HuH-7 (cell line): ENCODE measurements at places on chromosomes 6 and 20.
A peak's percentile ranks its signal among the peaks of the same experiment; 100 is the strongest.

DNA sequence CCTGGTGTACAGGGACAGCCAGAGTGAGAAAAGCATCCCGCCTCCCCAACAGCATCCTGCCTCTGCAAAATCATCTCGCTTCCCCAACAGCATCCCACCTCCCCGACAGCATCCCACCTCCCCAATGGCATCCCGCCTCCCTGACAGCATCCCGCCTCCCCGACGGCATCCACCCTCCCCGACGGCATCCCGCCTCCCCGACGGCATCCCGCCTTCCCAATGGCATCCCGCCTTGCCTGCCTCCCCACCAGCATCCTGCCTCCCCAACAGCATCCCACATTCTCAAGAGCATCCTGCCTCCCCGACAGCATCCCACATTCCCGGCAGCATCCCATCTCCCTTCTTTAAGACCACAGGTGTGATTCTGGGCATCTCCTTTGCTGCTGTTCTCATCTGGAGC, 46.0 kb upstream of the NXT1 start:
- DNase-seq: no peak

GRCh38 chr6:13615792-13616120, 621 bp downstream of the NOL7 start:
- peak; percentile 16 for DNase-seq

DNA sequence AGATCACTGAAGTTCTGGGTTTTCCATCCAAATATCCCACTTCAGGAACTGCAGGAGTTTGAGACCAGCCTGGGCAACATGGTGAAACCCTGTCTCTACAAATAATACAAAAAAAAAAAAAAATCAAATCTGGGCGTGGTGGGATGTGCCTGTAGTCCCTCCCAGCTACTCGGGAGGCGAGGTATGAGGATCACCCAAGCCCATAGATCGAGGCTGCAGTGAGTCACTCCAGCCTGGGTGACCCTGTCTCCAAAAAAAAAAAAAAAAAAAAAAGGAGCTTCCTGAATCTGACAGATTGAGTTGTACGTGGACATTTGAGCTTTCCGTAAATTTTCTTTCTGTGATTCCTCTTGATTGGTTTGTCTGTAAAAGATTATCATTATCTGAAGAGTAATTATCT, 55.6 kb downstream of the TULP4 start:
- DNase-seq: no peak

- no peak for DNase-seq
These were observed 126.0 kb downstream of the SCML4 start for GRCh38 chr6:107698146-107698545.

DNA sequence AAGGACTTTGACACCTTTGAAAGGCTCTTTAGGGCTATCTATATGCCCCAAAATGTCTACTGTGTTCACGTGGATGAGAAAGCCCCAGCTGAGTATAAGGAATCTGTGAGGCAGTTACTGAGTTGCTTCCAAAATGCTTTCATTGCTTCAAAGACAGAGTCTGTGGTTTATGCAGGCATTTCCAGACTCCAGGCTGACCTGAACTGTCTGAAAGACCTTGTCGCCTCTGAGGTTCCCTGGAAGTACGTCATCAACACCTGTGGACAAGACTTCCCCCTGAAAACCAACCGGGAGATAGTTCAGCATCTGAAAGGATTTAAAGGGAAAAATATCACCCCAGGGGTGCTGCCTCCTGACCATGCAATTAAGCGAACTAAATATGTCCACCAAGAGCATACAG, 65.2 kb downstream of the GCNT2 start:
- no peak for DNase-seq

GRCh38 chr6:110813338-110814101, 1.7 kb downstream of the CDK19 start:
- DNase-seq: peak; percentile 23

GRCh38 chr6:2970753-2971419, 481 bp downstream of the SERPINB6 start:
- DNase-seq: peak; percentile 51

GRCh38 chr6:126529637-126530362, 189.9 kb downstream of the CENPW start:
- no peak for DNase-seq

DNA sequence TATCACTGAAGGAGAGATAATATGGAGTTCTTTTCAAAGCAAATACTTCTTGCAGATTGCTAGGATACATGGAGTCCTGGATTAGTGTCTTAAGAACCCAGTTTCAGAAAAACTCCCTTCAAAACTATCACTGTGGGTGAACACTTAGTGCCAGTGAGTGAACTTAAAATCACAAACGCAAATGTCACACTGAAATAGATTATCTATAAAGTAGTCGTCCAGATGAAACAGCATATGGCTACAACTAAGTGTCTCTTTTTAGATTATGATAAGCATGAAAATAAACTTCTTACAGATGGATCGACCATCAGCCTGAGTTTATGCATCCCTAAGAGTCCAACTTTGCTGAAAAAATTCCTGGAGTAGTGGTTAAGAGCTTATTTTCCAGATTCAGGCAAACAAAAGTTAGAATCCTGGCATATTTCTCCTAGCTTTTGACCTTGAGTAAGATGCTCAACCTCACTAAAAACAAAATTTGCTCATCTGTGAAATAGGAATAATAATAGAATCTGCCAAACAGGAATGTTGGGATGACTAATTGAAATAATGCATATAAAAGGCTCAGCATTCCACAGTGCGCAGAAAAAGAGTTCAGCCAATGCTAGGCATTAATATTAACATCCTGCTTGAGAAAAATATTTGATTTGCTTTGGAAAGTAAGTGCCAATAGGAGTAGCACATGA, 70.4 kb downstream of the DOK5 start:
- DNase-seq: no peak

GRCh38 chr6:2798586-2799134, 33.5 kb downstream of the WRNIP1 start:
- DNase-seq: no peak

DNA sequence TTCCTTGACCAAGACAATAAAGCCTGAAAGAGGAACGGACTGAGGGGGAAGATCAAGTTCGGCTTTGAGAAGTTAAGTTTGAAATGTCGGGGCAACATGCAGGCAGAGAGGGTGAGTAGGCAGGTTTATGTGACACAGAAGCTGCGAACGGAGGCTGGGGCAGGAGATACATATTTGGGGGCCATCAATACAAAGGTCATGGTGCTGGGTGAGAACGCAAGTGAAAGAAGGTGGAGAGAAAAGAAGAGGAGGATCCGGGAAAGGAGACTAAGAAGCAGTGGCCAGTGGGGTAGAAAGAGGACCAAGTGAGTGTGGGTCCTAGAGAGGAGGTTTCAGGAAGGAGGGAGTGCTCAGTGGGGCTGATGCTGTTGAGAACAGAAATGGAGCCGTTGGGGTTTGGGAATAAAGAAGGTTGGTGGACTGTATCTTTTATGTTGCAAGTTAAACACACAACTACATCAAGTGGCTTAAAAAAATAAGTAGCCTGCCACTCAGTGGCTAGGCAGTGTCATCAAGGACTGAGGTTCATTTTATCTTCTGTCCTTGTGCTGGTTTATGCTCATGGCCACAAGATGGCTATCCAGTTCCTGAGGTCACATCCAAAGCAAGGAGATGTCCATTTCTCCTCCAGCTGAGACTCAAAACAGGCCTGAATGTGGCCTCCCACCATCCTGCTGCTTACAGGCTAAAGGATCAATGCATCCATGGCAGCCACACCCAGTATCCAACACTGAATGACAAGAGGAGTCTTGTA, 1.7 kb upstream of the BLCAP start:
- no peak for DNase-seq

- DNase-seq: no peak
These were observed 1.4 kb downstream of the NCOA7 start for GRCh38 chr6:125792172-125792571.

GRCh38 chr6:2186516-2186915, 58.9 kb downstream of the GMDS start:
- no peak for DNase-seq

GRCh38 chr6:9200712-9201111, 765.4 kb upstream of the SLC35B3 start:
- no peak for DNase-seq

GRCh38 chr6:41733707-41734665, 1.4 kb downstream of the TFEB start:
- DNase-seq: peak; percentile 66

GRCh38 chr6:100850174-100850573, 31.0 kb downstream of the ASCC3 start:
- DNase-seq: no peak

DNA sequence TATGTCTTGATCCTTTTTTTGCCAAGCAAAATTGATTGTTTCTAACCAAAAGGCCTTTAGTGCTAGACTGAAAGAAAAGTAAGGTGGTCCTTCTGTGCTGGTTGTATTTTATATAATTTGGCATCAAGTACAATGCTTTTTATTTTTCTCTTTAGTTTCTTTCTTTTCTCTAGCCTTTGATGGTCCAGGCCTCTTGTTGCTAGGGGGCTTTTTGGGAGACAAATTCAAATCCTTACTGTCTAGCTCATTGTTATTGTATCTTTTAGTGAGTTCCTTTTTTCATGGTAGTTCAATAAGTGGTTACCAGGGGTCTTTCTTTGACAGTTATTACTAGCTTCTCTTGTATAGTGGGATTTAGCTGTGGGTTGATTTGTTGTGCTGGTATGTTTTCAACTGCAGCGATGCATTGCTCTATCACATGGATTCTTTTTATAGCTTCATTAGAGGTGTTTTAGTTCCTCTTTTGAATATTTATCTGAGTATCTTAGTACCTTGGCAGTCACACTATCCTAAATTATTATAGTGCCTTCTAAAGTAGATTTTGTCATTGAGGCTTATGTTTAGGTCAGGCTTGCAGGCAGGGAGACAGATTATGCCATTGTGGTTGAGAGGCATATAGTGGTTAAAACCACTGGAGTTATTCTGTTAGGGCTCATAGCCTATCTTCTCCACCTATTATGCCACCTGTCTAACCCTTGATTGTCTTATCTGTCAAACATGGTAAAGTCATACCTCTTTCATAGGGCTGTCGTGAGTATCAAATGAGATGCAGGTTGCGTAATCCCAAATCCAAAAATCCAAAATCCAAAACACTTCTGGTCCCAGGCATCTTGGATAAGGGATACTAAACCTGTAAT, 49.5 kb downstream of the KCNS1 start:
- DNase-seq: no peak

DNA sequence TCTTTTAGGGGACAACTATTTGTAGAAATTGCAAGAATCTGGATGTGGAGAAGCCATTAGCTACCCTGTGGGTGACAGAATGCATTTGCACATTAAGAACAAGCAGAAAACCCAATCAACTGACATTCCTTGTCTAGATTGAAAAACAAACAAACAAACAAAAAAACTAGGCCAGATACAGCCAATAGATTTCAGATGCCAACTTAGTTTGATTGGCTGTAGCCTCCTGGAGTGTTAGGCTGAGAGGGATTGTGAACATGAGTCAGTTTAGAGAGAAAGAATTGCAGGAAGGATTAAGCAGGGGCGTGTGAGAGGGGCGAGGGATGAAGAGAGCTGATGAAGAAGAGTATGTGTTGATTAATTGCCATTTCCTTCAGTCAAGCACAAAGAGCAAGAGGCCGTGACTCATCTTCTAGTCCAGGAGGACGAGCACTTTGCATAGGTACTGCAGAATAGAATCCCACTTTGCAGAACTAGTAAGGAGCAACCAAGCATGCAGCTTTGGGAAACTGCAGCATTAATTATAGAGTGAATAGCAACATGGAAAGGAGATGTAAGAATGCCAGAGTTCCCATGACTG, 188.0 kb upstream of the RAB32 start:
- DNase-seq: no peak

DNA sequence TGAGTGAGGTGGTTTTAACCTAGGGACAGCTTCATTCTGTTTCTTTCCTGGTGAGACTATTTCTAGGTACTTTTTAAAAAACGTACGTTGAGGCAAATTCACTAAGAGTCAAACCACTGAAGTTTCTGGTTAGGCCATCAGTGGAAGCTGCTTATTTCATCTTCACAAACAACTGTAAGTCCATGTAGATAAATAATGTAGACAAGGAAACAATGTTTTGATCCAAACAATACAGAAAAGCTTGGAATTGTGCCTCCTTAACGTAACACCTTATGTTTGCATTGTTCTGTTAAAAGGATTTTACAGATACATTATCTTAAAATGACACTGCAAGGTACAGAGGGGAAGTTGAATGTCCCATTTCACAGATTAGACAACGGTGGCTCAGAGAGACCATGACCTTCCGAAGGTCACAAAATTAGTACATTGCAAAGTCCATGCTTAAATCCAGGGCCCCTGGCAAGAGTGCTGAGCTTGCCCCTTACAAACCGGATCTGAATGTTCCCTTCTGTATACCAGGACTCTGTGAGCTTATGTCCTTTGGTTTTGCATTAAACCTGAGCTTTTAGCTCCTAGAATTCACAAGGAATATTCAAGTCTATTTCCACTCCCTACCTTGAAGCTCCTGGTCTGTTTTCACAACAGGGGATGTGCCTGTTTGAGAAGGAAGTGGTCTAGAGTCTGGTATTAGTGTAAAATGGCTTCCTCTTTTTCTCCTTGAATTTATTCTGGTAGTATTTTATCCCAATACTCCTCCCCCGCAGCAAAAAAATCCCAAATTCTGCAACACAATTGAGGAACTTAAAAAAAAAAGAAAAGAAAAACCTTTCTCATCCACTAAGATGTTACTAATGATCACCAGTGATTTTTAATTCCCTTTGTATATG, 28.9 kb upstream of the ZNF217 start:
- DNase-seq: no peak

GRCh38 chr20:36086767-36087166, 67.8 kb upstream of the EPB41L1 start:
- DNase-seq: no peak
